AG04450 (cell line): ENCODE measurements at places on chromosomes 13 and 19.

- DNase-seq, result no peak
These were observed 48.3 kb downstream of the KDM4B start for GRCh38 chr19:5017235-5017634.

GRCh38 chr19:13825489-13826441 lies 30.5 kb downstream of the ZSWIM4 start:
- DNase-seq, result no peak

DNA sequence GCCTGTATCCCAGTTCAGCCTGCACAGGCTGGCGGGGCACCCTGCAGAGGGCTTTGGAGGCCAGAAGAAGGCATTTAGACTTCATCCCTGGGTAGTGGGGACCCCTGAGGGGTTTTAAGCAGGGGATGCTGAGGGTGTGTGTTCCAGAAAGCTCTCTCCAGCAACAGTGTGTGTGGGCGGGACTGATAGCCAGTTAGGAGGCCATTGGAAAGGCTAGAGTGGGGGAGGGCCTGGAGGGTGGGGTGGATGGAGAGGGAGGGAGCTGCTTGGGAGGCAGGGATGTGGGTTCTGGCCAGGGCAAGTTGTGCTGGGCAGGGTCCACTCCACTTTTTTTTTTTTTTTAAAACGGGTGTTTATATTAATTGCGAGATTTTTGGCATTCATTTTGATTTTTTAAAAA lies 28.3 kb downstream of the LYL1 start:
- DNase-seq, result no peak

DNA sequence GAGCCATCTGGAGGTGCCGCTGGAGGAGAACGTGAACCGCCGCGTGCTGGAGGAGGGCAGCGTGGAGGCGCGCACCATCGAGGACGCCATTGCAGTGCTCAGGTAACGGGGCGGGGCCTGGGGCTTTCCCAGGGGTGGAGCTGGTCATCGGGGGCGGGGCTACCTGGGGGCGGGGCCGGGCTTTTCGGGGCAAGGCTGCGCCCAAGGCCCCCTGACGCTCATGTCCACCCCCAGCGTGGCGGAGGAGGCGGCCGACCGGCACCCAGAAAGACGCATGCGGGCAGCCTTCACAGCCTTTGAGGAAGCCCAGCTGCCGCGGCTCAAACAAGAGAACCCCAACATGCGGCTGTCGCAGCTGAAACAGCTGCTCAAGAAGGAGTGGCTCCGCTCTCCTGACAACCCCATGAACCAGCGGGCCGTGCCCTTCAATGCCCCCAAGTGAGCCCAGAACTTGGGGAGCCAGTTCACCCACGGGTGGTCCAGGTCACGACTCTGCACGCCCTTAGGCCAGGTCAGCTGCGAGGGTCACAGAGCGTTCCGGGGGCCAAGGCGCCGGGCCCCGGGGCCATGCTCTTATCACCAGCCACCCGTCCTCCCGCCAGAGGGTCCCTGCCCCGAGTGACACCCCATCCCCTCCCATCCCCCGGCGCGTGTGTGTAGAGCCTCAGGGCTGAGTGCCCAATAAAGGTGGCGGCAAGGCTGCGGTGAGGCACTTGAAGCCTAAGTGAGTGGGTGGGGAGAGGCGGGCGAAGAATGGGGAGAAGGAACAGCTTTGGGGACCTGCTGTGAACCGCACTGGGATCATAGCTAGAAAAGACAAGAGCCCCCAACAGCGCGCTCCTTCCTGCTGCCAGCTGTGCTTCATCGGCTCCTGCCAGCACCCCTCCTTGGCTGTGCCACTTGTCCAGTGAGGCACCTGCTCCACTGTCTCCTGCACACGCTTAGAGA lies 10.7 kb downstream of the CCDC124 start:
- DNase-seq, result no peak

- DNase-seq, result no peak
These were observed 38.9 kb downstream of the IRS2 start for GRCh38 chr13:109747524-109747923.

DNA sequence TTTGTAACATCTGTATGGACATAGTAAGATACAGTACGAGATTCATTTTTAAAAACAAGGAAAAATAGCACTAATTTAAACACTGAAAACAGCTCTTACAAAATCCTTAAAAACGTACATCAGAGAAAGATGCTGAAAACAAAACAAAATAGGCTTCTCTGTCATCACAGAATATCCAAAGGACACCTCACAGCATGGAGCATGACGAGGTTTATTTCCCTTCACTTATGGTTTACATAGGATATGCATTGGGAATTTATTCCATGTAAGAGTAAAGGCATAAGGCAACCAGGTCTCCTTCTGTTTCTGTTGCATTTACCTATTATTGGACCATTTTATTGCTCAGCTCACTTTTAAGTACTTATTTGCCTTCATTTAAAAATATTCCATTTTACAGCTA lies 3.0 kb downstream of the KCTD12 start:
- no peak for DNase-seq
